GM06990 (cell line): ENCODE measurements at places on chromosomes 3 and 15.

DNA sequence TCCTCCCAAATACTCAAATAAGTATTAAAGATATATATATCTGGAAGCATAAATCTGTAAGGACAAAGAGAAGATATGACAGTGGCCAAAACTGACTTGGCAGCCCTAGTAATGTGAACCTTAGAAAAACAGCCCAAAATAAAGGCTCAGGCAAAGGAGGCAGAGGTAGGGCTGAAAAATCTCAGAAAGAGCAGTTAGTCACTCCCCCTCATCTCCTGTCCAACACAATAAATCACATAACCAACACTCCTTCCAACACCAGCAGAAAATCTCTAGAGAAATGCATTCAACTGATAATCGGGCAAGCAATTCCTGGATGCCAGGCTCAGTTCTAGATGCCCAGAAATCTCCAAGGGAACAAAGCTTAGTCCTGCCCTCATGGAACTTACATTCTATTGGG, 22.1 kb upstream of the CHRM5 start:
- no peak for DNase-seq

- DNase-seq: no peak
These were observed 258.8 kb upstream of the PDZRN3 start for GRCh38 chr3:73883497-73883896.

DNA sequence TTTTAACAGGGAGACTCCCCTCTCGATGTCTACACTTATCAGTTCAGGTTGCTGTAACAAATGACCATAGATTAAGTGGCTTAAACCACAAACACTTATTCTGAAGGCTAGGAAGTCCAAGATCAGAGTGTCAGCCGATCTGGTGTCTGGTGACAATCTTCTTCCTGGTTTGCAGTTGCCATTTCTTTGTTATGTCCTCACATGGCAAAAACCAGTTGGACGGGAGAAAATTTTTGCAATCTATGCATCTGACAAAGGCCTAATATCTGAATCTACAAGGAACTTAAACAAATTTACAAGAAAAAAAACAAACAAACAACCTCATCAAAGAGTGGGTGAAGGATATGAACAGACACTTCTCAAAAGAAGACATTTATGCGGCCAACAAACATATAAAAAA, 116.9 kb upstream of the FOXB1 start:
- DNase-seq: no peak

DNA sequence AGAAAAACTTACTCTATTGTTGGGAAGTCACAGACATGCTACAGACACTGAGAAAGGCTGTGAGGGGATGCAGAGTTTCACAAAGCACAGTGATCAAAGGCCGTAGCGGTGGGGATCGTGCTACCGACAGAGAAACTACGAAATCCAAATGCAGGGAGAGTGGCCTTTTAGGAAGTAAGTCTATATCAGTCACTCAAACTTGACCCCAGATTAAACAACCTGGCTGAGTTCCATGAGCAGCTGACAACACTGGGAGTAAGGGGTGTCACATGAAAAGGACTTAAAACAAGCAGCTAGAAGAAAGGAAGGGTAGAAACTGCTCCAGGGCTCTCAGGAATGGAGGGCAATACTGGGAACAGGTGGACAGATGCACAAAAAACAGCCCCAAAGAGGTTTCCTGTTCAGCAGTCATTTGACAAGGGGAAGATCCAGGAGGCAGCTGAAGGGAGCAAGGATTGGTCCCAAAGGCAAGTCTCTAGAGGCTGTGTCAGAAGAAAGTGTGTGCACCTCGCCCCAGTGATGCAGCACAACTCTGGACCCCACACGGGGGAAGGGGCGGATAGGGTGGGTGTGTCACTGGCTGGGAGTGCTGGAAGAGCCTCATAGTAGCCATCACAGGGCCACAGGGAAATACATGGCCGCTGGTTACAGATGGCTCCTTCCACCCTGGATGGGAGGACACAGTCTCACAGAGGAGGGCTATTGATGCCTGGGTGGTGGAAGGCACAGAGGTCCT, 20.3 kb upstream of the HDAC11 start:
- no peak for DNase-seq

DNA sequence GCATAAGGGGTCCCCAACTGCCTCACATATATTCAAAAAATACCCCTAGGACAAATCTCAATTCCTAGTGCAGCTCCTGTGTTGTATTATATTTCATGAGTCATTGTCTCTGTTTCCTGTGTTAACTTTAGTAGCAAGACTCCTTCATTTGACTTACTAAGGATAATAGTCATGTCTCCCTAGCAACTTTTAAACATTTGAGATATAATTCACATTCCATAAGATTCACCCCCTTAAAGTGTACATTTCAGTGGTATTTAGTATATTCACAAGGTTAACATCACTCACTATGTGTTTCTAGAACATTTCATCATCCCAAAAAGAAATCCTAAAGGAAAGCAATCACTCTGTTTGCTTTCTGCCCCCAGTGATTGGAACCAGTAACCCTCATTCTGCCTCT, 121.3 kb upstream of the WNT7A start:
- DNase-seq: no peak

DNA sequence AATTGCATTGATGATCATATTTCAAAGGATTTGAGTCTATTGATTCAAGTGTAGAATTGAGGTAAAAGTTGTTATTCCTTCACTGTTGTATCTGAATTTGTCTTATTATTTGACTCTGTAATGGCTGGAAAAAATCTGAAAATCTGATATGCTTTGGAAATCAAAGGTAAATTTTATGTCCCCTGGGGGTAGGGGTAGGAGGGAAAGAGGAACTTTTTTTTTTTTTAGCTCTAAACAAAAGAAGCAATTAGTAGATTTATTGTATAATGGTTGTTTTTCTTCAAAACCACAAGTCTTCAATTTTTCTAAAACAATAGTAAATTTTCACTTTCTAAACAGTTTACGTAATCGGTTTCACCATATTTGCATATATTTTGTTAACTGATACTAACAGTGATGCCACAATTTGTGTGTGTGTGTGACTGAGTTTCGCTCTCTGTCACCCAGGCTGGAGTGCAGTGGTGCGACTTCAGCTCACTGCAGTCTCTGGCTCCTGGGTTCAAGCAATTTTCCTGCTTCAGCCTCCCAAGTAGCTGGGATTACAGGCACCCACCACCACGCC, 91.7 kb upstream of the GOLGA6L4 start:
- peak; percentile 25 for DNase-seq
